ENCODE measurements at places on chromosomes 16 and 17.
A peak's percentile ranks its signal among the peaks of the same experiment; 100 is the strongest.

DNA sequence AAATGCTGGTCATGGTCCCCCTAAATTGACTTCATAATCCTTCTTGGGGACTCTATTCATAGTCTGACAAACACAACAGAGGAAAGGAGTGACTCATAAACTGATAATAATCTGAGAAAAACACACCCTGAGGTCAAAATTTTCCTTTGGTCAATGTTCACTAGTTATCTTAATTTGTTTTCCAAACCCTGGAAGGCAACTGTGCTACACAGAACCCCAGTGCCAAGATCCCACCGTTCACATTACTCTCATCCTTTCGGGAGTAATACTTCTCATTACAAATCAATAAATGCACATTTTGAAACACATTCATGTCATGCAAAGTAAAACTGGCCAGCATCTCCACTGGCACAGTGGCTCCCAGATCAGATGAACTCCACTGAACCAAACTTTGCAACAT lies 23.2 kb downstream of the COIL start:
- DNase-seq = no peak

- no peak for DNase-seq
Measured at GRCh38 chr16:30401768-30402425, 5.5 kb upstream of the ZNF771 start.

- peak; percentile 63 for DNase-seq
Measured at GRCh38 chr17:3963237-3964201, 718 bp downstream of the ATP2A3 start.

DNA sequence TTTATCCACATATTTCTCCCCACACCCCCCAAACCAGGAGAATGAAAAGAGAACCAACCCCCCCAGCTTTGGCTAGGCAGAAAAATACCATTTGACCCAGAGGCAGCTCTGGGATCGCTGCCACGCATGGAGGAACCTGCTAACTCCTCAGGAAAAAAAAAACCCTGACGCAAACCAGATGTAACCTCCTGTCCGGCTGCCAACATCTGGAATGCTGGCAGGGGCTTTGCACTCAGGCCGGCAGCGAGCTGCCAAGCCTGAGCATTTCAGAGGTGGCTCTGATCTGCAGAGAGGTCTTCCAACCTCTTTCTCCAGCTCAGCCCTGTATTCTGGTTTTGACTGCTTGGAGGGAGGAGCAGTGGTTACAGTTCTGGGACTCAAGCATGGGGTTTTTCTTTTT lies 8.2 kb downstream of the IGFBP4 start:
- no peak for DNase-seq

GRCh38 chr16:76226011-76226410 lies 51.2 kb upstream of the CNTNAP4 start:
- no peak for DNase-seq

GRCh38 chr16:24670623-24671454 lies 58.6 kb upstream of the TNRC6A start:
- no peak for DNase-seq

DNA sequence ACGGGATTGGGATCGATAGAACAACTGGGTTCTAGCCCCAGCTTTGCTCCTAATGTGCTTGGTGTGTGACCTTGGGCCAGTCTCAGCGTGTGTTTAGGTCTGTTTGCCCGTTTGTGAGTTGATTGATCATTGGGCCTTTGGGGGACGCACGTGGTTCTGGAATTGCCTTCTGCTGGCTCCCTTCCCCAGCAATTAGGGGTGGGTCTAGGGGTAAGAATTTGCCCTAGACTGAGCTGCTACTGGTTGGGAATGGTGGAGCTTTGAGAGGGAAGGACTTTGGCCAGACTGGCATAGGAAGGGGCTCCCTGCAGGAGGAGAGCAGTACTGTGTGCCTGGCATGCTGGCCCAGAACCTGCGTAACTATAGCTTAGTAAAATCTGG lies 1.5 kb downstream of the SPNS2 start:
- DNase-seq = no peak

DNA sequence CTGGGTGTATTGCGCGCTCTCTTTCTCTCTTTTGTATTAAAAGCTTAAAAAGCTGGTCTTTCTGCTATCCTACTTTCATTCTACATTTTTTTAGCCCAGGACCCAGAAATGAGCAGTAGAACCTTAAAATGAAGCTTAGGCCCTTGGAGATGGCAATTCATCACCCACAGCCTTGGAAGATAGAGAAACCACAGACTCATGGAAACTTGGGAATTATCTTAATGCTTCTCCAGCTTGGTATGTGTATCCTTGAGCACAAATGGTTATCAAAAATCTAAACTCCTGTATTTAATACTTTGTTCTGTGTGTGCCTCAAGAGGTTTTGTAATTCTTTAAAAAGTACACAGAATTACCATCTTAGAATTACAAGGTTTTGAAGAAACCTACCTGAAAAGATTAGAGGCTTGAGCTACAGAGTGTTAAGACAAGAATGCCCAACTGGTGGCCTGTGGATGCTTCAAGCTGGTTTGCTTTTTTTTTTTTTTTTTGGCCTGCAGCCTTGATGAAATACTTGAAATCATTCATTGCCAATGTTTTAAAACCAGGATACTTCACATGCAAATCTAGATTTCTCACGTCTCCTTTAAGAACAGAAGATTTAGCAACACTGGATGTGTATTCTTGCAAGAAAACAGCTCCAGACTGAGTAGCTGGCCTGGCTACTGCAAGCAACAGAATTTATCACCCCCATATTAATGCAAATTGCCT lies 105.0 kb downstream of the XYLT1 start:
- no peak for DNase-seq

- no peak for DNase-seq
Measured at GRCh38 chr16:86609115-86609514, 30.8 kb downstream of the FOXL1 start.

GRCh38 chr17:76519048-76519966 lies 18.1 kb upstream of the RHBDF2 start:
- no peak for DNase-seq

DNA sequence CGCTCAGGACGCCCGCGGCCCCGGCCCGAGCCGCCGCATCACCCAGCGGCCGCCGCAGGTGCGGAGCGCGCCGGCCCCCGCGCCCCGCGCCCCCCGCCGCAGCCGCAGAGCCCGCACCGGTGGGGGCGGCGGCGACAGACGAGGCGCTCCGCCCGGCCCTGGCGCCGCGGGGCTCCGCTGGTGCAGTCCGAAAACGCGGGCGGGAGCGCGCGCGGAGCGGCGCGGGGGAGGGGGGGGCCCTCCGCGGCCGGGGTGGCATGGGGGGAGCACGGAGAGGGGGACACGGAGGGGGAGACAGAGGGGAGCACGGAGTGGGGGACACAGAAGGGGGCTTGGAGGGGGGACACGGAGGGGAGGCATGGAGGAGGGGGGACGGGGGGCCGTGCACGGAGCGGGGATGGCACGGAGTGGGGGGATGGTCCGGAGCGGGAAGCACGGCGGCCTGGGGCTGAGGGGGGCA lies at the start of gene AATK:
Gene AATK (minus strand): TSS at position 189 of the 460 bp plus-strand sequence. CDS start 229 bp downstream, outside the sequence.
- DNase-seq = no peak

GRCh38 chr17:3033248-3033640 lies 30.2 kb downstream of the OR1D5 start:
- no peak for DNase-seq

DNA sequence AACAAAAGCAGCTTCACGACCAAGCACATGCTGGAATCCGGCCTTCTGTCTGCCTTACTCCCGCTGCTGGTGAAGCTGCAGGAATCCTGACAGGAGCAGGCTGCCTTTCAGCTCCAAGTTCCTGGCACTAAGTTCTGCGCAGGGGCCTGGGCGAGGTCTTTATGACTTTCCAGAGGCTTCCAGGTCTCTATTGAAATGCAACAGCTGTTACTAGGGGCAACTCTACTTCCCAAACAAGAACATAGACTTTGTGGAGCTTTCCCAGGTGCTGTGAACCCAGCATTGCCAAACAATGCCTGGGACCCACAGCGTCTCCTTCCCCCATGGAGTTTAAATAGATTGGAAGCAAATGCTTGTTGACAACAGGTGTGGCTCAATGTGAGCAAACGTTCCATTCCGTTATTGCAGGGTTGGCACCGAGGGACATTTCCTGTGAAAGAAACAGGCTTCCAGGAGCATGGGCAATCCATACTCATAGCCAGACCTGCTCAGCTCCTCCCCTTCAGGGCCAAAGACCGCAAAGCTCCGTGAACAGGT lies 156.0 kb downstream of the CDH13 start:
- no peak for DNase-seq

GRCh38 chr16:19029980-19030379 lies 37.4 kb upstream of the COQ7 start:
- no peak for DNase-seq

- no peak for DNase-seq
Measured at GRCh38 chr16:50844840-50845239, 103.0 kb downstream of the CYLD start.

DNA sequence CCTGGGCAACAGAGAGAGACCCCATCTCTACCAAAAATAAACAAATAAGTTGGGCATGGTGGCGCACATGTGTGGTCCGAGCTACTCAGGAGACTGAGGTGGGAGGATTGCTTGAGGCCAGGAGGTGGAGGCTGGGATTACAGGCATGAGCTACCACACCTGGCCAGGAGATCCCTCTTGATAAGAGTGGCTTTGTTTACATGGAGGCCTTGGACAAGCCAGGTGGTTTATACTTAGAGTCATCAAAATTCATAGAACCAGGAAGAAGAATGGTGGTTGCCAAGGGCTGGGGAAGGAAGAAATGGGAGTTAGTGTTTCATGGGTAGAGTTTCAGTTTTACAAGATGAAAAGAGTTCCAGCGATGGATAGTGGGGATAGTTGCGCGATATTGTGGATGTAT lies 8.8 kb upstream of the ZFP1 start:
- no peak for DNase-seq

GRCh38 chr16:69373019-69373418 lies 12.8 kb downstream of the TERF2 start:
- DNase-seq = no peak

- DNase-seq = no peak
Measured at GRCh38 chr17:19768046-19768782, 20.1 kb upstream of the ALDH3A1 start.

DNA sequence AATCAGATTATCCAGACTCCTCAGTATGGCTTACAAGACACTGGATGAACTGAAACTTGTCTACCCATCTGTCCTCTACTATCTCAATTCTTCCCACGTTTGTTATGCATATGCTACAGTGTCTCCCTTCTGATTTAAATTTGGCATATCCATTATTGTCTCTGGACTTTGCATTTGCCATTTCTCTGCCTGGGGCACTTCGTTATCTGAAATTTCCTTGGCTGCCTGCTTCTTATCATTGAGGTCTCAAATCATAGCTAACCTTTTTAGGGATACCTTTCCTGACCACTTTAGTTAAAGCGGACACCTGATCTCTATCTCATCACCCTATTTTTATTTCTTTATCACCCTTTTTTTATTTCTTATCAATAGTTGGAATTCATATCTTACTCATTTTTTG lies 853.4 kb downstream of the KCNJ2 start:
- DNase-seq = no peak

GRCh38 chr17:33550261-33550660 lies 257.2 kb upstream of the ASIC2 start:
- no peak for DNase-seq

DNA sequence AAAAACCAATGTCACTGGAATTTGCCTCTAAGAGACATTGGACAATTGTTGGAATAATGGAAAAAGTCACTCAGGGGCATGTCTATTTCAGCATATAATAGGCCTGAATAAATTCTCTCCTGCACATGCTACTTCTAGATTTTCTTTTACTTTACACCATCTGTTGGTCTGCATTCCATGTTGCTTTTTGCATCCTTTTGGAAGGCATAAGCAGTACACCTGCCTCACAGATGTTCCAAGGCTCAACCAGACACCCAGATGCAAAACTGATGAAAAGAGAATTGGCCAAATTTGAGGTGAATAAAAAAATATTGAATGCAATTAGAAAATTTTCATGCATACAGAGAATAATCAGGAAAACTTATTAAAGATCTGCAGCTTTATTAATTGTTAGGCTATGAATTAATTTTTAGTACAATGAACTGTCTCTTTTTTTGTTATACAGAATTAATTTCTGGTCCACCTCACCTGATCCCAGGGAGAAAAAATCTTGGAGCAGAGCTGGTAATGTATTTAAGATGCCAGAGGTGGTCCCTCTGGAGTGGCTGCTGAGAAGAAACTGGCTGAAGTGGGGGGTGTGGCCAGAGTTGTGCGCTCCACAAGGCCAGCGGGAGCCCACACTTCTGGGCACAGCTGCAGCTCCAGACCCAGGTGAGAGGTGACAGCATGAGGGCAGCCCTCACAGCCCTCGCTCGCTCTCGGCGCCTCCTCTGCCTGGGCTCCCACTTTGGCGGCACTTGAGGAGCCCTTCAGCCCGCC lies 778.6 kb downstream of the CDH11 start:
- no peak for DNase-seq

- peak; percentile 35 for DNase-seq
Measured at GRCh38 chr17:2853283-2854142, 57.3 kb downstream of the RAP1GAP2 start.

DNA sequence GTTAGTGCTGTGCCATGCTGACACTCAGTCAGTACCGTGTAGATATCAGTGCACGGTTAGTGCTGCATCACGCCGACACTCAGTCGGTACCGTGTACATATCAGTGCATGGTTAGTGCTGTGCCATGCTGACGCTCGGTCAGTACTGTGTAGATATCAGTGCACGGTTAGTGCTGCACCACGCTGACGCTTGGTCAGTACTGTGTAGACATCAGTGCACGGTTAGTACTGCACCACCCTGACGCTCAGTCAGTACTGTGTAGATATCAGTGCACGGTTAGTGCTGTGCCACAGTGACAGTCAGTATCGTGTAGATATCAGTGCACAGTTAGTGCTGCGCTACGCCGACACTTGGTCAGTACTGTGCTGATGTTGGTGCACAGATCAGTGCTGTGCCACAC lies 102.8 kb upstream of the ZNF469 start:
- no peak for DNase-seq

DNA sequence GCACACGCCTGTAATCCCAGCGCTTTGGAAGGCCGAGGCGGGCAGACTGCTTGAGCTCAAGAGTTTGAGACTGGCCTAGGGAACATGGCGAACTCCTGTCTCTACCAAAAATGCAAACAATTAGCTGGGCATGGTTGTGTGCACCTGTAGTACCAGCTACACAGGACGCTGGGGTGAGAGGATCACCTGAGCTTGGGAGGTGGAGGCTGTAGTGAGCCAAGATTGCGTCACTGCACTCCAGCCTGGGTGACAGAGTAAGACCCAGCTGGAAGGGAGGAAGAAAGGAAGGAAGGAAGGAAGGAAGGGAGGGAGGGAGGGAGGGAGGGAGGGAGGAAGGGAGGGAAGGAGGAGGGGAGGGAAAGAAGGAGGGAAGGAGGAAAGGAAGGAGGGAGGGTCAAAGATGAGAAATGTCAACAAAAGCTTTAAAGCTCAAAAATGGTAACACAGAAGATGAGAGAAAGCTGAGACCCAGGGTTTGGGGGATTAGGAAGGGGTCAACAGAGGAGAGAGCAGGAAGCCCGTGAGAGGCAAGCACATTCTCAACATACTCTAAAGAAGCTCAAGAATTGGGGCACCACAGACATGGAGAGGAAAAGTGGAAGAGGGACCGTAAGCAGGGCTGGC lies 5.0 kb upstream of the KRT19 start:
- DNase-seq = no peak

DNA sequence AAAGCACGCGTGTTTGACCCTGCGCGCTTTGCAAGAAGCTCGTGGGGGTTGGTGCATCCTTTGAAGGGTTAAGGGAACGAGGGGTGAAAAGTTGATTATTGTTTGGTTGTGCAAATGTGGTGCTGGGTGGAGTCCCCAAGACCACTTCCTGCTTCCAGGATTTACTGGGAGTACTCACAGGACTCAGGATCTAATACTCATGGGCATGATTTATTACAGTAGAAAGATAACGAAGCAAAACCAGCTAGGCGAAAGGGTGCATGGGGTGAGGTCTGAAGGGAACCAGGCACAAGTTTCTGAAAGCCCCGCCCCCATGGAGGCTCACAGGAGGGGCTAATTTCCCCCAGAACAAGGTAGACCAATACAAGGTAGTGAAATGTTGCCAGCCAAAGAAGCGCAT lies 58.8 kb downstream of the RPTOR start:
- no peak for DNase-seq
